NCI-H345 (cell line): ENCODE measurements at places on chromosomes 16 and 17.

DNA sequence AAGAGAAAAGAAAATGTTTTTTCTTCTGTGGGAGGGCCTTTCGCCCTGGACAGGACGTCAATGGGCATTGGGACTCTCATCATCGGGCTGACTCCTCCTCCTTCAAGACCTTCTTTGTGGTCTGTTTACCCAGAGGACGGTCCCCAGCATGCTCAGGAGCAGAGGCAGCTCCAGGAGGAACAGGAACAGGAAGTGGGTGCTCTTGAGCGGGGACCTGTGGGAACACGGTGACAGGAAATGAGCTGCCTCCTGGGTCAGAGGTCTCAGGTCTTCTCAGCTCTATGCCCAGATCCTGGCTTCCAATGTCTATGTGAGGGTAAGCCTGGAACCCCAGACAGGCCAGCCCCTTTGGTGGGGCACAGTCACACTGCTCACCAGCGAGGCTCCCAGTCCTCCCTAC lies 12.2 kb downstream of the CD300LD start:
- DNase-seq: no peak

DNA sequence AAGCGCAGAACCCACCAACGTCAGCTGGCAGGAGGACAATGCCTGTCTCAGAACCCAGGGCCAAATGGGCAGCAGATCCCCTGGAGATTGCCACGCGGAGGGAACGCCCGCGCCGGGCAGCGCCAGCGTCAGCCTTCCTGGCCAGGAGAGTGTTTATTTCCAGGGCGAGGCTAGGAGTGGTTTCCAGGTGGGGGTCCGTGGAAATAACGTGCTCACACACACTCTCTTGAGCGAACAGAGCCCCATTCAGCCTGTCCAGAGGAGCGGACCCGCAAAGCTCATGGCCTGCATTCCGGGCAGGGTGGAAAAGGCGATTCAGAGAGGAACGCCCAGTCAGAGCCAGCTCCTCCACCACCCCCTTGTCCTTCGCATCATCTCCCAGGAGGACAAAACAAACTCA lies 40.3 kb downstream of the SDK2 start:
- DNase-seq: no peak

GRCh38 chr17:68577497-68577821 lies 23.7 kb downstream of the FAM20A start:
- DNase-seq: no peak

DNA sequence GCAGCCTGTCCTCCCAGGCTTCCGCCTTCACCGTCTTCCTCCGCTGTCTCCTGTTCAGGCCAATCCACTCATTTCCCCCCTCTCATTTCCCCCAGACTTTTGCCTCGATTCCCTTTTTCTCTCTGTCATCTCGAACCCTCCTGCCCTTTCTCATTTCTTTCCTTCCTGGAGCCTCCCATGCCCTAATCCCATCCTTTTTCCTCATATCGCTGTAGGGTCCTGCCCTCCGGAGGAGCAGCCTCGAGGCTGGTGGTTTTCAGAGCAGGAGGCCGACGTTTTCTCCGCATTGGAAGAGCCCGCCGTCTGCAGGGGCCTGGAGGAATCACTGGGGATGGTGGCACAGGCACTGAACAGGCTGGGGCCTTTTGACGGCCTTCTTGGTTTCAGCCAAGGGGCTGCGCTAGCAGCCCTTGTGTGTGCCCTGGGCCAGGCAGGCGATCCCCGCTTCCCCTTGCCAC lies 597 bp downstream of the OVCA2 start:
- peak; percentile 16 for DNase-seq
